ENCODE measurements at places on chromosomes 2 and 18.

DNA sequence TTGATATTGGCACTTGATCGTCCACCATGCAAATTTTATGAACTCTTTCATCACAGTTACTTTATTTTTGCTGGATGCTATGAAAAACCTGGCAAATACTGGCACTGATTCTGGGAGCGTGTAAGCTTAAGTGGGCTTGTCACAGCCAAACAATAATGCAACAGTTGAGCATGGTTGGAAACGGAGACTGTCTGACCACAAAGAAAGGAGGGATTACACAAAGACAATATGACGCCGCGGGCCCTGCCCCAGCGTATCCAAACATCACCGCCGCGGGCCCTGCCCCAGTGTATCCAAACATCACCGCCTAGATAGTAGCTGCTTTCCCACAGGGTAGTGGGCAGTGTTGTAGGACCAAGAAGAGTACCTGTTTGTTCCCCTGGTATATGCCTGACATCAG is 135.9 kb downstream of the PRPF40A start:
- DNase-seq: no peak

GRCh38 chr2:66574701-66575624 is 140.0 kb downstream of the MEIS1 start:
- DNase-seq: no peak

DNA sequence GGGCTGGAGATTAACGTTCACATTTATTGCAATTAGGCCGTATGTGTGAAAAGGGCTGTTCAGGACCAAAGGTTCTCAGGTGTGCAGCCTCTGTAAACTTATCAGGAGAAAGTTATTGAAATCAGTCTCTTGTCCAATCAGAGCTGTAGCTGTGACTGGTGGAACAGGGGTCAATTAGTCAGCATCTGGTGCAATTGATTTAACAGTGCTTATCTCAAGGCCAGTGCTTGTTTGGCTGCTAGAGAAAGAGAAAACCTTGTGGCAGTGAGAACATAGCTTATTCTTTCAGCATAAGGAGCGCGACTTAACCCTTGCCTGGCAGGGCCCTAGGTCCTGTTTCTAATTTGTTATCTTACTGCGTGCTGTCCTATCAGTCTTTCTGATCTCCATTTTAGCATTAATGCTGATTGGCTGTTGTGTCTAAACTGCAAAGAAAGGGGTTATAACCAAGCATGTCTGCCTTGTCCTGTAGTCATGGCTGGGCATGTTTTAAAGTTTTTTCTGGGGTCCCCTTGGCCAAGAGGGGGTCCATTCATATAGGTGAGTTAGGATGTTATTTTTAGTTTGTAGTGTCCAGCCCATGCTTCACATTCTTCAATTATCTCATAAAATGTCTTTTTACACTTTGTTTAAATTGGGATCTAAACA is 66.4 kb downstream of the CYB5A start:
- no peak for DNase-seq

DNA sequence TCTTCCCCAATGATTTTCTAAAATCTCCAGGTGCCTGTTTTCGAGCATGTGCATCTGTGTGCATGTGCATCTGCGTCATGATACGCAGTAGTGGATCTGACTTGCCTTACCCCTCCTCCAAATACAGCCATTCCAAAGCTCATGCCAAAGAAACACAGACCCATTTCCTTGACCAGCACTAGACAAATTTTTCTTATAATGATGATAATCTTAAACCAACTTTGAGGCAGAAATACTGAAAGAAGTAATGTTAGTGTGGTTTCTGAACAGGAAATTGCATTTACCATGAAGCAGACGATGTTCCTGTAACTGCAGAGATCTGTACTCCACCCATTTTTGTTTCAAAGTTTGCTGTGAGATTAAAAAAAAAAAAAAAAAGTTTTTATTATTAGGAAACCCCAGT is 25.6 kb downstream of the CYTIP start:
- peak; percentile 41 for DNase-seq

DNA sequence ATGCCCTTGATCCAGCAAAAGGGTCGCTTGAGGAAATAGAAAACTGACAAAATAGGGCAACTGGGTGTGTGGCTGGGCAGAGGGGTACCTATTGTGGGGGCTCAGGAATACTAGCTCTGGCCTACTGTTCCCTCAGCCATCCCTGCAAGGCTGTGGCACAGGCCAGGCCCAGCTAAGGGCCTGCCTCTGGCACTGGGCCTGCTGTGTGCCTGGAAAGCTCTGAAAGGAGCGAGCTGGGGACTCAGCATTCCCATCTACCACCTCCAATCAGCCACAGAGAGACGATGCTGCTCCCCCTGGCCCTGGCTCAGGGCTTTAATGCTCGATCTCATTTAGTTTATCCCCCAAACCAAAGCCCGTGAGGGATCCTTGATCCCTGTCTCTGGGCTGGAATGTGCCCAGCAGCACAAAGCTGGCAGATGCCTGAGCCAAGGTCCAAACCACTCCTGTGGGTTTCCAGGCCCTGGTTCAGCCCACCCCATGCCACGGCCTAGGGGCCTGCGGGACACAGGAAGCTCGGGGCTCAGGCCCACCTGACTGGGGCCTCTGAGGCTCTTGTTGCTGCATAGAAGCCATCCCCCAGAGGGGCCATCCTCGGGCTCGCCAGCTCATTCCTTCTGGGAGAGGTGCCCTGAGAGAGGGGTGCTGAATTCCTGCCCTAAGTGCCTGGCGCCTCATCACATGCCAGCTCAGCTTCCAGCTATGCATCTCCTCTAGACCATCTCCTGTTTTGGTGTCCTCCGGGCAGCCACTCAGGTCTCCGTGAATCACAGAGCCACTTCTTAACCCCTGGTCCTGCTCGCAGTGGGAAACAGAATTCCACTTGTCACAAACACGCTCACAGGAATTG is 43.0 kb upstream of the KCNF1 start:
- DNase-seq: no peak

GRCh38 chr2:205633994-205634393 is 48.3 kb upstream of the NRP2 start:
- no peak for DNase-seq

DNA sequence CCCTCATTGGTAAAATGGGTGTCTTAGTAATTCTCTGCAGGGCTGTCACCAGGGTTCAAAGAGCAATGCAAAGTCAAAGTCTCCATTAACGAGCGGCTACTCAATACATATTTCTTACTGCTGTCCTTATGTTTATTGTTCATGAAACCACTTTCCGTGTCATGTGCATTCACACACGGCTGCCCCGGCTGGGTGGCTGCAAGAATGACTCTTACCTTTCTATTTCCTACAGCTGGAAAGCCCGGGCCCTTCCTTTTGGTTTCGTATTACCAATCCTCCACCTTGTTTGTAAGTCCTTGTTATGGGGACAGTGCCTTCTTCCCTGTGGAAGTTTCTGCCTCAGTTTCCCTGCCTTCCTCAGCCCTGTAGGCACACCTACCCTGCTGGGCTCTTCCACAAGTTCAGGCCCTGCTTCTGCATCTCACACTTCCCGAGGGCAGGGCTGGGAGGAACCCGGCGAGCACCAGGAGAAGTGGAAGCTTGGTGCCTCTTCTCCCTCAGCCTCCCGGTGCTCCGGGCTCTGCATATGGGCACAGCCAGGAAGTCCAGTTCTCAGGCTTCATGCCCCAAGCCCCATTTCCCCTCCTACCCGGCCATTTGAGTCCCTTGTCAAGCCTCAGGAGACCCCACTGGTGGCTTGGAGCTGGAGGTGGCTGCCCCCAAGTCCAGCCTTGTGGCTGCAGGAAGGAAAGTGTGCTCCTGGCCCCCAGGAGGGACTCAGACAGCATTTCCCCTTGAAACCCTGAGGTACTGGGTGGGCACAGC is 18.7 kb upstream of the ACKR3 start:
- no peak for DNase-seq

- DNase-seq: no peak
Observed at GRCh38 chr2:33366473-33366872, 110.0 kb upstream of the RASGRP3 start.

DNA sequence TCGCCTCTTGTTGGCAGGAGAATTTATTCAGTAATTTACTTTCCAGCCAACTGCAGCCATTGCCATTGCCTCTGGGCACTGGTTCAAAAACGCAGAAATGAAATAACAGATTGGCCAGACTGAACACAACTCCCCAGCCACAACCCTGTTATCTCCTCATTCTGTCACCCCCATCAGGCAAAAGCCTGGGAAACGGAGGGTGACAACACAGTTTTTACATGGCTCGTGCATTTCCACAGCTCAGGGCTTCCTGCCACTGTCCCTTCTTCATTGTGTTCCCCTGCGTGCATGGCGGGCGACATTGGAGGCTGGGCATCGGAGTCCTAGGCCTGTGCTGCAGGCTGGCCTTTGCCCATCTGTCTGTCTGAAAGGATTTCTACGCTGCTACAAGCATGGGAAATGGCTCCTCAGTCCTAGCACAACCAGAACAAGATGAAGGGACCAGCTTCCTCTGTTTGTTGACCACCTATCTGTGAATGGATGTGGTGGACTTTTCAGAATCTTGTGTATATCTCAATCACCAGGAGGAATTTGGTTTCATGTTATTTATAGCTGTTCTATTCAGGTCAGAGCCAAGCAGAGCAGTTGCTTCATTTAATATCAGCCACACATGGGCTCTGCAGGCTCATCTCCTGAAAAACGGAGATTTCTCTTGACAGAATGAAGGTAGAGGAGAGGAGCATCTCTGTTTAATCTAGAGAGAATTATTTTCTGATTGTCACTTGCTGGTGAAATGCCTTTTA is 107.0 kb downstream of the MGAT5 start:
- DNase-seq: no peak

DNA sequence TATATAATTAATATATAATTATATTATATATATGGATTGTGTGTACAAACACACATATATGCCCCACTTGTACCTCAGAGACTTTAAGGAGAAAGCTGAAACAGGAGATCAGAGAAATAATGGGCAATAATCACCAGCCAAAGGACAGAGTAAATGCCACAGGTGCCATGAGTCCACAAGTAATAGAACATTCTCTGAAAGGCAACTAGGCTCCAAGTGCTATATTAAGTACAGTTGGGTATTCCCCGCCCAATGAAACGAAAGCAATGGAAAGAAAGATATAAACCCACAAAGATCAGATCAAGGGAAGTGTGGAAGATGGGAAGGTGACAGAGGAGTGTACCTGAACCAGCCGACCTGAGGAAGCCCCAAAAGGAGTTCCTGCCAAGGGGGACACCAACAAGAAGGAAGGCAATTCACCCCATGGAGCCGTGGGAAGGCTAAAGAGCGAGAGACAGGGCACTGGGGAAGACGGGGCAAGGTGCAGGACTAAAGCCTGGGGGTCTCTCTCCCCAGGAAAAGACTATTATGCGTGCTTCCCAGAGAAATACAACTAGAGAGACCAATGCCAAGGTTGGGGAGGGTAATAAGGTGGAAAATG is 19.0 kb downstream of the DYM start:
- DNase-seq: no peak

DNA sequence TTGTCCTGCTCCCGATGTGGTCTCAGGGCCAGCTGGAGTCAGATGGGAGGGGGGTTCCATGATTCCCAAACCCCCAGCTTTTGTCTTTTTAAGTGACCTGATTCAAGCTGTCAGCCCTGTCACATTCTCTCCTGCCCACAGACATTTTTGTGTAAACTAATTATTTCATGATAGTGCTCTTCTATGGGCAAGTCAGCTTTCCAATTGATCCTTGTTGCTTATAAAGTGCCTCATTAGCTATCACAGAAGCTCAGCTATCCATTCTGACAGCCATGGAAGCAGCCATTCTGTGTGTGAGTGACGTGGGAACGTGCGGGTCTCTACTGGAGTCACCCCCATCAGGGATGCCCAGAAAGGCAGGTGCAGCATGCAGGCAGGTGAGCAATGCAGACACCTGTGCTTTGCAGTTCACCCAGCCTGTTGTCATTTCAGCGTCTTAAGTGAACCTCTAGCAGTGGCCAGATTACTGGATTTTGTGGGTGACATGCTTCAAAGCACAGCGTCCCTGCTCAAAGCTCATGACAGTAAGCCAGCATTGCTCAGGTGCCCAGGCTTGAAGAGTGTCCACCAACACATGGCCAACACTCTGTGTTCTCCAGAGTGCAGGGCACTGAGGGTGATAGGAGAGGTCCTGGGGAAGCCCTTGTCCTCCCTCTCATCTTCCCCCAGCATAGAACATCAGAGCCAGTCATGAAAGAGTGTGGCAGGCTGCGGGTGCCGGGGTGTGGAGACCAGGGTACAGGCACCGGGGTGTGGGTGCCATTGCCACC is 162.1 kb upstream of the SH3BP4 start:
- no peak for DNase-seq

DNA sequence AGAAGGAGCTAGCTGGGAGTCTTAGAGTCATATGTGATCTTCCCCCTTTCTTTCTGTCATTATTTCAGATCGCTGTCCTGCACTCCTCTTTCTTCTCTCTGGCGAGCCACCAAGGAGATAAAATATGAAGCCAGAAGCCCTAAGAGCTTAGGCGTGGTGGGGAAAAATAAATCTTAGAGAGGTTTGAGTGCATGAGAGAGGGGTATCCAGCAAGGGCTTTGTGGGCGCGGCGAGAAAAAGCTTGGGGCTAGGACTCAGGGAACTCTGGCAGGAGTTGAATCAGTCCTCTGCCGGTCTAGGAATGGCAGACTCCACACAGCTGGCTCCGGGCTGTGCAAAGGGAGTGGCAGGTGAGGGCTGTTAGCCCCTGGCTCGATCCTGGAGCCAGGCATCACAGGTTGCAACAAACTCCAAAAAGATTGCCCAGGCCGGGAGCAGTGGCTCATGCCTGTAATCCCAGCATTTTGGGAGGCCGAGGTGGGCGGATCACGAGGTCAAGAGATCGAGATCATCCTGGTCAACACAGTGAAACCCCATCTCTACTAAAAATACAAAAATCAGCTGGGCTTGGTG is 20.1 kb upstream of the IGFBP5 start:
- DNase-seq: no peak

DNA sequence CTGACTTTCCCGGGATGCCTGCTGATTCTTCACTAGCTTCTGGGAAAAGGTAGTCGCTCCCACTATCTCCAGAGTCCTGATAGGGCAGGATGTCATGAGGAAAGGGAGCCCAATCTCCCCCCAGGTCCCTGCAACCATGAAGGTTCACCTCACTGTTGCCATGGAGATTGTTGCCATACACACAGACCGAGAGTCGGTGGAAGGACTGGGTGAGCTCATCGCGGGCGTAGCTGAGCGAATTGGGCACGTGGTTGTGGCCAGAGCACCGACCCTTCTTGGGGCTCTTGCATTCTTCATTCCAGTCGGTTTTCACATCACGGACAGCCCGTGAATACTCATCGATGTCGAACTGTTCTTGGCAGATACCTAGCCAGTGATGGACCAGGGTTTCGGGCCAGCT is 97.4 kb downstream of the MEP1B start:
- no peak for DNase-seq

DNA sequence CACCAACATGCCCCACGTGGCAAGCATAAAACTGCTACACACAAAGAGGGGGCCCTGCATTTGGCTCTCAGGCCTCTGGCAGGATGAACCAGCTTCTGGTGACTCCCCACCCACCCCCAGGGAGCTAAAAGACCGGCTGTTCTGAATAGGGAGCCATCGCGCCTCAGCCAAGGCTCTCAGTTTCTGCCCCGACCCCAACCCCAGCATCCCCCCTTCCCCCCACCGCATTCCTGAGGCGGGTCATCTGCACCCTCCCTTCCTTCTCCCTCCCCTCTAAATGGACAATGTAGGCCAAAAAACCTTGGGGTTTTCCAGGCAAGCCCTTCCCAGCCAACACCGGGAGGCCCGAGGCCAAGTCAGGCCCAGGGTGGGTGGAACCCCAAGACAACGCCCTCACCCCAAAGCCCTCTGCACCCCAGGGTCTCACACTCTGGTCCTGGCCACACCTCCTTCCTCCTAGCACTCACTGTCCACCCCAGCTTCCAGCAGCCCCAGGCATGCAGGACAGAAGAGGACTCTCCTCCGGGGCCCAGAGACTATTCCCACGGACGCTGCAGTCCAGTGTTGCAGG is 5.7 kb downstream of the CYP26B1 start:
- DNase-seq: no peak

GRCh38 chr2:233976087-233976486 is 58.9 kb downstream of the TRPM8 start:
- DNase-seq: no peak

All from CD4-positive, alpha-beta T cell treated with Interleukin-6 for 4 hours (primary cell).